ENCODE measurements at places on chromosomes 4 and X.
A peak's percentile ranks its signal among the peaks of the same experiment; 100 is the strongest.

DNA sequence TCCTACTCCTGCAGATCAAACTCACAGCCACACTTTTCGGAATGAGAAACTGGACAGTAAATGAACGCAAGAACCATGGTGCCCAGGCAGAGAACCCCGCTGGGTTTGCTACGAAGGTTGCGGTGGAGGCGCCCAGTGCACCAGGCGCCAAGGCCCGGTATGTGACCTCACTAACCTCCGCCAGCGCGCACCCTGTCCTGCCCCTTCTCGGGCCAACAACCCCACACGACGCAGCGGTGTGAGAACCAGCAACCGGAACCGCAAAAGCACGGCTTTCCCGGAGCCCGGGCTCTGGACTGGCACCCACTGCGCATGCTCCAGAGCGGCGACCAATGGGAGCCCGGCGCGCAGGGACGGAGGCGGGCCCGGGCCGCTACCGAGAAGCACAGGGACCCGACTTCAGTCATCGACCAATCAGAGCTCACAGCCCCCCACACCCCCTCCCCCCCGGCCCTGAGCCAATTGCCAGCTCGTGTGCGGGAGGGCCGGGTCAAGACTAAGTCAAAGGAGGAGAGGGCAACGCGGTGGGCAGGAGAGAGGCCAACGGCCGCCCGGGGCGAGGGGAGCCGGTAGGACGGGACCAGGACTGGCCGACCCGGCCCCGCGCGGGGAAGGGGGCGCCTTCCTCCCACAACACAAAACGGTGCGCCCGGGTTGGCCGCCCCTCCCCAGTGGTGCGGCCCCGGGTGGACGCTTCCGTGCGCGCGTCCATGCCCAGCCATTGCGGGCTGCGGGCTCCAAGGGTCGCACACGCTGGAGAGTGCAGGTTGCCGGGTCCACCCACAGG, 7.3 kb upstream of the WAS start:
- peak; percentile 93 for DNase-seq

GRCh38 chr4:8115203-8115520, 43.5 kb downstream of the ABLIM2 start:
- DNase-seq: no peak

GRCh38 chrX:50711907-50712306, 102.1 kb downstream of the SHROOM4 start:
- DNase-seq: no peak

- DNase-seq: no peak
Observed at GRCh38 chrX:72180539-72180938, 1.0 kb upstream of the PIN4 start.

DNA sequence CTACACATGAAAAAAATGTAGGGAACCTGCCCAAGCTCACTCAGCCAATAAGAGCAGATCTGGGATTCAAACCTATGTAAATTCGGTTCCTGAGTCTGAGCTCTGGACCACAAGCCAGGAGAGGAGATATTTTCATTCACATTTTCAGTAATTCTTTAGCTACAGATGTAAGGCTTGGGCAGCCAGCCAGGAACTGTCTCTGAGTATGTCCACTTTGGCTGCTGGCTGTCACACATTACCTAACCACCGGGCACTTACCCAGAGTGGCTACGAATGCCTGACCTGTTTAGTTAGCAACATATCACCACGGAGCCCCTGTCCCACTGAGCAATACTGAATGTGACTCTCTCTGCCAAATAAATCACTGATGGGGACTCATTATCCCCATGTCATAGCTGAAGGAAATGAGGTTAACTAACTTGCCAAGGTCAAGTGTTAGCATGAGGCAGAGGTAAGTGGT, 15.3 kb downstream of the USP46 start:
- DNase-seq: no peak

DNA sequence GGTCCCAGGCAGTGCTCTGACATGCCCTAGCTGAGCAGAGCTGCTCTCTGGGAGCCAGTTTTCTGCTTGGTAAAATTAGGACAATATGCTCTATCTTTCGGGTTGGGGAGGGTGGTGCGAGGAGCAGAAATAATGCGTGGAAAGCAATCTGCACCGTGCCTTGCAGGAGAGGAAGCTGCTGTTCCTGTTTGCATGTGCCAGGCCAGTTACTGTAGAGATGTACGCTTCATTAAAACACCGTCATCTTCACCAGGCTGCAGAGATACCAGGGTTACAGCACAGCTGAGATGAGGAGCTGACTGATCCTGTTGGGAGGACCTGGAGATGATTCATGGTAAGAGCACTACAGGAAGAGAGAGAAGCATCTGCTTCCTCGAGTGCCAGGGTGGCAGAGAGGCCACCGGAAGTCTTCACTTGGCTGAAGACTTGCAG, 29.5 kb upstream of the IRF2 start:
- DNase-seq: no peak

DNA sequence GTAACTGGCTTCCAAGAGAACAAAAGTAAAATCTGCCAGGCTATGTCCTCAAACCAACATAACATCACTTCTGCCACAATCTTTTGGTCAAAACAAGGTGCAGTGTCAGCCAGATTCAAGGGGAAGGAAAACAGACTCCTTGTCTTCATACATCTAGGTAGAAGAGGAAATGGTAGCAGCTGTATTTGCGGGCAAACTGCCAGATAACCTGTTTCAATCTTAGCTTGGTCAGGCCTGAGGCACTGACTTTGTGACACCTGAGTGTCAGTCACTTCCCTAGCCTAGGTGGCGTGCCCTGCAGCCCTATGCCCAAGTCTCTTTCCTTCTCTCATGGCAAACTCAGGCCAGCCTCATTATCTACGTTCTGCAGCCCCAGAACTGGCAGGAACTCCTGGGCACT, 146.2 kb upstream of the JADE1 start:
- no peak for DNase-seq

DNA sequence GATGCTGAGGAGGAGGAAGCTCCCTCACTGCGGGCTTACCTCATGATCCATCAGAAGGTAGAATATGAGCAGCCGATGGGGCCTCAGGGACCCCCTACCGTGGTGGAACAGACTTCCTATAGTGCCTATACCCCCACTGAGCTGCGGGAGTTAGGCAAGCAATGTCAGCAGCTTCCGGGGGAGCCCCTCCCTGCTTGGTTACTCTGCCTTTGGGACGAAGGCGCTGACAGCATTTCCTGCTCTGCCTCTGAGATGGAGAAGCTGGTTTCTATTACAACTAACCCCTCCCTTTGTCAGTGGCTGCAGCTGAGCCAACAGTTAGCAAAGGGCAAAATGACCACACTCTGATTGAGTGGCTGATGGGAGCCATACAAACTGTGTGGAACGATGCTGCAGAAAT, 430.7 kb downstream of the IDS start:
- no peak for DNase-seq

GRCh38 chr4:145218251-145218650, 37.9 kb upstream of the OTUD4 start:
- DNase-seq: peak; percentile 46

DNA sequence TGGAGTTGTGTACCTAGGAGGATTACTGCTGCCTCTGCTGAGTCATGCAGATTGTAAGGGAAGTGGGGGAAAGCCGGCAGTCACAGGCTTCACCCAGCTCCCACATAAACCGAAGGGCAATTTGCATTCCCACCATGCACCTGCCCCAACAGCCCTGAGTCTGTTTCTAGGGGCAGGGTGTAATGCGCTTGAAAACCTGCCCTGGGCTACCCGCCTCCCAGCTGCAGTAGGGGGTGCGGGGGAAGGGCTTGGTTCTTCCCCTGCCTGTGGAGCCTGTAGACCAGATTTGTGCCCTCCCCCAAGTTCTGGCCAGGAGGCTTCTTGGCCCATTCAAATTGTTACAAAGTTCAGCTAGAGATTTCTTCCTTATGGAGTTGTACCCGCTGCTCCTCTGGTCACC, 269.2 kb upstream of the DDX53 start:
- DNase-seq: peak; percentile 38

DNA sequence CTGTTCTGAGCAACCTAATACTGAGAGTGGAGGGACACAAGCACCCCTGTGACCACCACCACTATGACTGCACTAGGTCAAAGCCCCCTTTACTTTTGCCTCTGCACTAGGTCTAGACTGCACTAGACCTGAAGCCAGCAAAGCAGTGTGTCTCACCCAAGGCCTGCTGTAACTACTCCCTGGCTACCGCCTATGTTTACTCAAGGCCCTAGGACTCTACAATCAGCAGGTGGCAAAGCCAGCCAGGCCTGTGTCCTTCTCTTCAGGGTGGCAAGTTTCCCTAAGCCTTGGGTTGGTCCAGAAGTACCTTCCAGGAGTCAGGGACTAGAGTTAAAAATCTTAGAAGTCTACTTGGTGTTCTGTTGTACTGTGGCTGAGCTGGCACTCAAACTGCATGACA, 15.9 kb downstream of the RAB33B start:
- no peak for DNase-seq

DNA sequence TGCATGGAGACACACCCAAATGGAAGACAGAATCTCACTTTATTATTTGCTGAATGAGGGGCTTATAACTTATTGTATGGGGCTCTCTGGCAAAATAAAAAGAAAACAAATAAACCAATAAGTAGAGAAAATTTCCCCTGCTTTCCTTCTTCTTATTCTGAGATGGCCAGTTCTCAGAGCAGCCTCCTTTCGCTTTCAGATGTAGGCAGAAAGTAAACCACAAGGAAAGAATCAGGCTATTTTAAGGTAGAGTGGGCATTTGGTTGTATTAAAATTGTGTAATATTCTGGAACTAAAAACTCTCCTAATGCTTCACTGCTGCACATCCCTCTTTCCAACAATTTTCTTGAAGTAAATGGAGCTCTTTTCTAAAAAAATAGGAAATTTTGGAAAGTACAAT, 241.8 kb downstream of the GALNTL6 start:
- no peak for DNase-seq

DNA sequence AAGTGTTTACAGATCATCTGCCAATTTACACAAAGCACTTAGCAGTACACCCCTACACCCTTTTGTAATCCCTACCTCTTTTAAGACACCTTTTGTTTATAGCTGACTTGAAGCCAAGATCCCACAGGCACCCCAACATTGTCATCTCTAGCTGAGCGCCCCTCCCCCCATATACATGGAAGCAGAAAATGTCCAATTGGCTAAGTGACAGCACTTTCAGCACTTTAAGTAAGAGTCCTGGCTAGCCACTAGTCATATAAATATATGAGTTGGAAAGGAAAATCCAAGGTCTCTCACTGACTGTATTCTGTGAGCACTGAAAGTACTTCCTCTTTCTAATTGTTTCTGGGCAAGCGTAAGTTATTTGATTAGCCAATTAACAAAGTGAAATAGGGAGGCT, 108.2 kb downstream of the NSUN7 start:
- no peak for DNase-seq

DNA sequence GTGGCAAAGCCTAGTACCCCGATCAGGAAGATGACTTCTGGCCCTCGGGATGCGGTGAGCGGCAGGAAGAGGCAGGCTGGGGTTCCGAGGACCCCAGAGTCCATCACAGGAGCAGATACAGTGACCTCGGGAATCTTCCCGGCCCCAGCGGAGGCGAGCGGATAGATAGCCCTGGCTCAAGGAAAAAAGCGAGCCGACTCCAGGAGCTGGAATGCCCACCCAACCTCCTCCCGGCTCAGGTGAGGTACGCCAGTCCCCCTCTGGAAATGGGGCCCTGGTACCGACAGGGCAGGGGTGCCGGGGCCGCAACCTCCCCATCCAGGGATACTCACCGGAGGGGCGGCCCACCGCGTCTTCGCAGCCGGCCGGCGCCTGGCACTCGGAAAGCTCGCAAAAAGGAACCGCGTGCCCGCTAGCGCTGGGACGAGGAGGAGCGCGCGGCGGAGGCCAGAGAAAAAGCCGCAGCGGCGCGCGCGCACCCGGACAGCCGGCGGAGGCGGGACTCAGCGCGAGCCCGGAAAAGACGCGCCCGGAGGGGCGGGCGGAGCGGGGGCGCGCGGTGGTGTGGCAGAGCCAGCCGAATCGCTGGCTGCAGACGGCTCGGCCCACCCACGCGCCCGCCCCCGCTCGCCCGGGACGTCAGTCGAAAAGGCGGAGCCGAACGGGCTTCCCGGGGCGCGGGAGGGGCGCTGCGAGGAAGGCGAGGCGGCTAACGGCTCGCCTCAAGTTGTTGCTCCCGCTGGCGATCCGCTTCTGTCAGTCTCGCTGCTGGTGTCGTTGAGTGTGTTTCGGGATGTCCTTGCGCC, at the start of gene ACSL4:
Gene ACSL4 (minus strand): TSS at position 451 of the 806 bp plus-strand sequence. CDS start 49,894 bp downstream, outside the sequence.
- peak; percentile 87 for DNase-seq

DNA sequence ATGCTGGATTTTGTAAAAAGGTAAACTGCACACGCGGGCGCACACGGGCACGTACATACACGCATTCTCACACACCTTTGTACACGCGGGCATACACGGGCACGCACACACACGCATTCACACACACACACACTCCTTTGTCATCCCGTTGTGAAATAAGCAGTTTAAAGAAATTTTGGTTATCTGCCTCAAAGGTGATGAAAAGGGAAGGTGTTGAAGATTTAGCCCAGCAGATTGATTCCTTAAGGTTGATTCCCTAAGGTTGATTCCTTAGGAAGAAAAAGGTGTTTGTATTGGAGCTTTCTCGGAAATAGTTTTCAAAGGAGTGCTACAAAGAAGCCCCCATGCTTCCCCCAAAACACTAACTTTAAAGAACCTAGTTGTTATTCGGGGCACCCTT, 693 bp downstream of the ATP10D start:
- no peak for DNase-seq
